ENCODE measurements at places on chromosomes 2 and 18.

- no peak for DNase-seq
These were observed 124.2 kb downstream of the NFATC1 start for GRCh38 chr18:79519751-79520477.

DNA sequence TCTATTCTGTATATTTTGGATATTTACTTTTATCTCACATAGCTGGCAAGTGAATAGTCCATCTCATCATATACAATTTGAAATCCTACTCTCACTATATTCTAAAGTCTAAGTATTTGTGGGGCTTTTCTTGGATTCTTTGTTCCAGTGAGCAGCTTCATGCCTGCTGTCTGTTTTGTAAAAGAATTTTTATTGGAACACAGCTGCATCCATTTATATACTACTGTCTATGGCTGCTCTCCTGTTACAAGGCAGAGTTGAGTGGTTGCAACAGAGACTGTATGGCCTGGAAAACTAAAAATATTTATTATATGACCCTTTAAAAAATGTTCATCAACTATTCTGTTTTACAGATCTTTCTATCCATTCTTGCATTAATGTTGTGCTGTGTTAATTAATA is 193.3 kb upstream of the KLHL14 start:
- DNase-seq = no peak

DNA sequence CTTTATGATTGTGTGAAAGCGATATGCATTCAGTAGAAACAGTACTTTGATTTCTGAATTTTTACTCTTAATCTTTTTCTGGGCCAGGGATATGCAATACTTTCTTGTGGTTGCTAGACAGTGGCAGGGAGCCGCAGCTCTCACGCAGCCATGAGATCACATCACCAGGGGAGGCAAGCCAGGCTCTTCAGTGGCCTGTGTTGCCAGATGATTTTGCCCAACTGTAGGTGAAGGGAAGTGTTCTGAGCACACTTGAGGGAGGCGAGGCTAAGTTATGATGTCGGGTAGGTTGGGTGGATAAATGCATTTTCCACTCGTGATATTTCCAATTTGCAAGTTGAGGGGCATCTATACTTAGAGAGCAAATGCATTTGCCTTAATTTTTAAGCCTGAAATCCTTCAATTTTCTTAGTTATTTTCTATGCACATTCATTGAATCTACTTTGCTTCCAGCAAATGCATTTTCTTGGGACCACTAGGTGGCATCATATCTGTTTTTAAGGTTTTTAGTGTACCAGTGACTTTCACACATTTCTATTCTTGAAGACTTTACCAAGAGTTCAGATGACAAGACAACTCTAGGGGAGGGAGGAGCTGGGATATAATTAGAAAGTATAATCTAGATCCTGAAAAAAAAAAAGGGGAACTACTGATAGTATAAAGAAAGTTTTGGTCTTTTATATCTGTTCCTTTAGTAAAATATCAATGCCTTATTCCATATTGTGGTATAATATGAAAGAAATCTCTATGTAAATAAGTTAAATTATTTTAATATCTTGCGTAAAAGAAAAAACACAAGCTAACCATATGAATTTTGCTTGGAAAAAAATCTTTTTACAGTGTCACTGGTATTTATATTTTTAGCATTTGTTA is 643.3 kb downstream of the SOCS6 start:
- no peak for DNase-seq

- no peak for DNase-seq
These were observed 1391.3 kb downstream of the DSC3 start for GRCh38 chr18:29651122-29651680.

DNA sequence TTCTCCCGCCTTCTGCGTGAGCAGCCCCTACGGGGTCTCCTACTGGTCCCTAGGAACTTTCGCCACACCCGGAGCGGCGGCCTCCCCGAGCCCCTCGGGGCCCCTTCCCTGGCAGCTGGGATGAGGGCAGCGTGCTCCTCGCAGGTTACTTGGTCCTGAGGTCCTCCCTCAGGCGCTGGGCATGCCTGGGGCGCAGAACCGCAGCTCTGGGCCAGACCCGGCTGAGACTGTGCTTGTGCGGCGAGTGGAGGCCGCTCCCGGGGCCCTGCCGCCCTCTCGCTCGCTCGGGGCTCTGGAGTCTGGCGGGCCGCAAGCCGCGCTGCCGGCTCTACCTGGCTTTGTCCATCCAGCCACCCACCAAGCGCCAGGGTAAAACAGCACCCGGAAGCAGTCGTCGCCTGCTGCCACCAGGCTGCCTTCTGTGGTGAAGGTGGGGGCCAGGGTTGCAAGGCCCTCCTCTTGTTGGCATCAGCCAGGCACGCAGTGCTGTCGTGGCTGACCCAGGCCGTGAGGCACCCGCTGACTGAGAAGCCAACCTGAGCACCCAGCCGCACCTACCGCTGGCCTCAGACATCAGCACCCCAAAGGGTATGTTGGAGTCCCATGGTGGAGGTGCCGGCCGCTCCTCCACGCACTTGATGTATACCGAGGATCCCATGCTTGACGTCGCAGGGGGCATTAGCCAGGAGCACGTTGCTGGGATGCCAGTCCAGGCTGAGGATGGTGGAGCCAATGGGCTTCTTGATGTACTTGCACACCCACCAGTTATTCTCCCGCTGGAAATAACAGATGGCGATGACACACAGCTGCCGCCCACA is 46.1 kb upstream of the PTH2R start:
- no peak for DNase-seq

- no peak for DNase-seq
These were observed 1.5 kb downstream of the GPC1 start for GRCh38 chr2:240436683-240437550.

DNA sequence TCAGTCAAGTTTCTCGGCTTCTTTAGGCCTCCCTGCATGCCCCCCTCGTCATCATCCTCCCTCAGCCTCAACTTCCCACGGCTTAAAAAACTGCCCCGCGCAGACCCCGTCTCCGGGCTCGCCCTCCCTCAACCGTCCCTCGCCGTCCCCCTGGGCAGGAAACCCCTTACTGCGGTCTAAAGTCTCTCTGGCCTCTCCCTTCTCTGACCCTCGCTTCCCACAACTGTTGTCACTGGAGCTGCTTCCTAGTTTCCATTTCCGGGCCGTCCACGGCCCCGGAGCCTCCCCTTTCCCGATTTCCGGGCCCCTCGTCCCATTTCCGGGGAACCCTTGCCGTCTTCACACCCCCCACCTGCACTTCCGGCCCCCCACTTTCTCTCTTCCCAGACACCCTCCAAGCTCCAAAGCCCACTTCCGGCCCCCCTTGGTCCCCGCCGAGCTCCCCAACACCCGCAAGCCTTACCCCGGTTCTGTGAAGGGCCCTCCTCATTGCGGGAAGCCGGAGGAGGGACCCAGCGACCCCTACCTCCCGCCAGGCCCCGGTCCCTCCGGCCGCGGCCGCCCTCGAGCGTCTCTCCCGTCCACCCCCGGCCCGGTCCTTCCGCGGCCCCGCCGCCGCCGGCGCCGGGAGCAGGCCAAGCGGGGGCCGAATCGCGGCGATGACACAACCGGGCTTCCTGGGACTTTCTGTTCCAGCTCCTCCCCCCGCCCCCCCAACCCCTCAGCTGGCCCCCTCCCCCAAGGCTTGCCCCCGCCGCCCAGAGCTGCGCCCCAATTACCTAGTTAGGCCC is 513 bp downstream of the TRIP12 start:
- DNase-seq = peak; percentile 34

GRCh38 chr18:66603941-66604627 is at the start of gene CDH19:
Gene CDH19, minus strand, starts transcription at chr18:66604090. Its CDS starts 31,886 bp downstream, at chr18:66572204.
- DNase-seq = no peak

DNA sequence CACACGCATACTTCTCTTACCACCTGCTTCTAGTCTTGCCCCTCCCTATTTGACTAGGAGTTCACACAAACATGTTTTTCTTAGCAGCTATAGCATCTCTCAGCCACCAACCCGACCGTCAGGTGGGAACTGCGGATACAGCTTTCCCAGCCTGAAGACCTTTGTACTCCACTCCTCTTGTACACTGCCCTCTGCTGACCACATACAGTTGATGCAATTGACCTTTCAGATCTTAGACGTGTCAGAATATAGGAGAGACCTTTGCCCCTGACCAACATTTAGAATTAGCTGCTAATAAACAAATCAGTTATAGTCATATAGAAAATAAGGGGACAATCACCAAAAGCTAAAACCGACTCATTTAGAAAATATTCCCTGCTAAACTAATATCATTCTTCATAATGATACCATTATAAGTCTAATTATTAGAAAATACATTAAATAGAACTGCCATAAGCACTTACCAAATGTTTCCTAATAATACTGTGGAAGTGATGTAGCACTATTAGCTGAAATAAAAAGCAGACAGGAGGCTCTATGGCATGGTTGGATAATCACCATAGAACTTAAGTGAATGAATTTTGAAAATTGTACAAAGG is 208.4 kb downstream of the RAD51AP2 start:
- DNase-seq = no peak

DNA sequence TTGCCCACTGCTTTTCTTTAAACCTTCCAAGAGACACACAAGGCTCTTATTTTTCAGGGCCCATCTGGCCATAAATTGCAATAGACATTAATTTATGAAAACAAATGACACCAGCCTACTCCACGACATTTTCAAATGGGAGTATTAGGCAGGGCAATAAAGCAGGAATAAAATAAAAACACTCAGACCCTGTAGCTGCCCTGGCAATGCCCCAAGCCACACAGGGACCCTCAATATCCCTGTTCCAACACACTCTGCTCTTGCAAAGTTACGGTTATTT is 550.8 kb upstream of the TNP1 start:
- DNase-seq = no peak
